Ovary (tissue), 10 donors: ENCODE measurements at places on chromosomes 6 and 20. TPM values are rescaled to one million over a fixed set of nuclear protein-coding genes. Genes with fewer than 3 reads are reported as not detected.

Gene CLIC5
- 20.2 TPM for total RNA-seq

Gene FLOT1
- total RNA-seq, result 116 TPM

Gene ELOVL4
- total RNA-seq, result 1.7 TPM

Gene CRYBG1
- 4.5 TPM for total RNA-seq

Gene NEDD9
- 21.2 TPM for total RNA-seq

Gene PSMB8
- 36.0 TPM for total RNA-seq

Gene C20orf141
- total RNA-seq, result not detected

Gene PCK1
- total RNA-seq, result 1.9 TPM

Gene DSP
- 65.7 TPM for total RNA-seq

DNA sequence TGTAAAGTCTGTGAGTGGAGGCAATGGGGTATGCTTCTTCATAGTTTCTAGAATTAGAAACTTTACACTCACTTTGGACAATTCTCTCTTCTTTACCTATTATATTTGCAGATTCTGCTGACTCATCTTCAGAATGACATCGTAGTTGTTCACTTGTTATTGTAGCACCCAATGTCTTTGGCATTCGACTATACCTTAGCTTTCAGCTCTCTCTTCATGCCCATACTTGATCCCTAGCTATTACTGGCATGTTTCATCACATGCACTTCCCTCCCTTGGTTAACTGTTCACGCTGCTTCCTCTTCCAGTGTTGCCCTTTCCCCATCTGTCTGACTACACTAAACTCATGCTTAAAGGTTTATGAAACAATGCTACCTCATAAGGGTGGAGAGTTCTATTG, 298.1 kb upstream of the TCF21 start:
- no peak for DNase-seq

GRCh38 chr20:3092611-3093379, 8.3 kb upstream of the AVP start:
- no peak for DNase-seq

GRCh38 chr20:58546416-58546711, 31.2 kb upstream of the APCDD1L start:
- DNase-seq, result no peak

GRCh38 chr6:7341989-7342742, 29.2 kb upstream of the SSR1 start:
- no peak for DNase-seq

DNA sequence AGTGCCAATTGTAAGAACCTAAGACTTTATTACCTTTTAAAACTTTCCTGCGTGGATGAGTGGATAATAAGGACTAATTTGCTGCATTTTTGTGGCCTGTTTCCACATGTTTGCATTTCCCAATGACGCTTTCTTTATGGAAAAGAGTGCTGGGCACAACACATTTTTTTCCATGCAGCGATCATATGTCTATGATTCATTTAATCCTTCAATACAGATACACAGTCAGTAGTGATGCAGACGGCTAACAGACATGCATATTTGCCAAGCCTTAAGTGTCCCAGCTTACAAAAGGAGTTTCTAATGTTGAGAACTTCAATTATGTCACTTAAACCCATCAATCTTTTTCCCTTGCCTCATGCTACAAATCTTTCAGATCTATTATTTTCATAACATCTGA, 239.8 kb upstream of the PREP start:
- DNase-seq, result no peak

DNA sequence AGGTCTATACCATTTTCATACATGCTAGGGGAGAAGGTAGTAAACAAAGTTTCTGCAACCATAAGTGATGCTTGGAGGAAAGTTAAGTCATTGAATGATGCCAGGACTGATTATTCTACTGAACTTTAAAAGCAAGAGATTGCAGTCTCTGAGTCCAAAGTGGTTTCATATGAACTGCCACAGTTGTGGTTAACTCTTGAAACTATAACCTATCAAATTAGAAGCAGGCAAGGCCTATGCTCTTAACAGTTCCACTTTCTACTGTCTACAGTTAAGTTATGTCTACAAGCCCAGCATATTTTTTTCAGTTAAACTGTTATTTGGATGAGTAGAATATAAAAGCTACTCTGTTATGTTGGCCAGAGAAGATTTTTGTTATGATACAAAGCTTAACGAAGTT, 326.5 kb upstream of the RUNX2 start:
- DNase-seq, result no peak

DNA sequence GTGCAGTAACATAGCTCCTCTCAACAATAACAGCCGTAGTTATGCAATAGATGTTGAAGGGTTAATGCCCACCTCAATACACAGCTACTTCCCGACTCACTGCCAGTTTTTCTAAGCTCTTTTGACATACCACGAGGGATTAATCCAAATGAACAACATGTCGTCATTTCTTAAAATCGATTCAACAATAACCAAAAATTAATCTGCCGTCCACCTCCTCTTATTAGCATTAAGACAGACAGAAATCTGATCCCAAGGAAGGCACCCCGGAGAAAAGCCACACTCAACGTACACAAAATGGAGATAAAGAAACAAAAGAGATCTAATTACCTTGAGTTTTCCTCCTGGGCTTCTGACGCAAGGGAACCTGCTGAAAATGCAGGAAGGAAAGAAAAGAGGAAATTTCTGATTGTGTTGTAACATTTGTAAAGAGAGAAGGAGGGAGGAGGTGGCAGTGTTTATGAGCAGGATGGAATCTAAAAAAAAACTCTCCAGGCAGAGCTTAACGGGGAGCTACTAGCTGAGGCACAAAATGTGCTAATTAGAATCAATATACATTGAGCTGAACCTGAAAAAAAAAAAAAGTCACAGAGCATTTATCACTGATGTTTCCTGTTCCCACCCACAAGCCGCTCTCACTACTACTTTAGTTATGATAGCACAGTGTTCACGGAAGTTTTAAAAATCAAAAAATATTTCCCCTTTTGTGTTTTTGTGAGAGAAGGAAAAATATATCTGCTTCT, 109.3 kb downstream of the IPCEF1 start:
- no peak for DNase-seq

DNA sequence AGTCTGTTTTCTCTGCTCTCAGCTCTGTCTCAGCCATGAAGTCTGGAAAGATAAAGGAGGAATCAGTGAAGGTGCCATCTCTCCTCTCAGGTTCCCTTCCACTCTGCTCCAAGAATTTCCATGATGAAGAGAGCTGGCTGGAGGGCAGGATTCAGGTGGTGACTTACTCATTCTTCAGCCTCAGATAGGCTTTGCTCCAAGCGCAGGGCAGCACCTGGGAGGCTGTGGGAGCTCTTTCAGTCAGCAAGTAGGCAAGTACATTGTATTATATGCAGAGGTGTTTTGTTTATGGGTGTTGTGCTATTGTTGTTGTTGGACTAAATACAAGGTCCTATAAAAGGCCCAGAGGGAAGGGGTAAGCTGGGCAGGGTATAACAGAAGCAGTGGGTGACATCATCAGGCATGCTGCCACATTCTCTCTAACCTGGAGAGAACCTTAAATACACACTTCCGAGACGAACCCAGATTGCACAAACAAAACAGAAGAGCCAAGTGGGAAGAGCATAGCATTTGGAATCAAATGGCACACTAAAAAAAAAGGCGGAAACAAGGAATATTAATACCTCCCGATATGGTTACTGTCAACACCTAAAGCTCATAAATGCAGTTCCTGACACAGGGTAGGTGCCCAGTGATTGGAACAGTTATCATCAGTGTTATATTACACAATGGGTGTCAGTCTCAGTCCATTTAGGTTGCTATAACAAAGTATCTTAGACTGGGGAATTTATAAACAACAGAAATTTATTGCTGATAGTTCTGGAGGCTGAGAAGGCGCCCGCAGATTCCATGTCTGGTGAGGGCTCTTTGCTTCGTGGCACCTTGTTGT, 14.5 kb upstream of the PSMG4 start:
- DNase-seq, result no peak

- no peak for DNase-seq
Measured at GRCh38 chr20:47156301-47157137, 200.0 kb downstream of the ZMYND8 start.

GRCh38 chr6:138037009-138037504, 70.2 kb downstream of the PERP start:
- no peak for DNase-seq

- no peak for DNase-seq
Measured at GRCh38 chr6:12823847-12824246, 107.3 kb downstream of the PHACTR1 start.

- DNase-seq, result no peak
Measured at GRCh38 chr6:152087096-152087495, 279.6 kb downstream of the ESR1 start.

DNA sequence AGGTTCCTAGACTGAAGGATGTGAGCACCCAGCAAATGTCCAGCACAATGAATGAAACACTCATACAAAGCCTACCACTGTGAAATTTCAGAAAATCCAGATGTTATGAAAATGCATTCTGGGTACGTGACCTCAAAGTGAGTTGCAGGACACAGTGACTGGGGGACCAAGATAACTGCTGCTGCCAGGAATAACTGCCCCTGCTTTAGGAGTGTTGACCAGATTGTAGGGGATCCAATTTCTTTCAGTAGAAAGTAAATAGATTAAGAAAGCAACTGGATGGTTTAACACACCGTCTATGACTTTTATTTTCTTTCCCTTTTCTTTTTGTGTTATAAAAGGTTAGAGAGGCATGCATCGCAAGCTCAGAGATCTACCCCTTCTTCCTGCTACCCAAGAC, 29.5 kb downstream of the MYLK4 start:
- no peak for DNase-seq

DNA sequence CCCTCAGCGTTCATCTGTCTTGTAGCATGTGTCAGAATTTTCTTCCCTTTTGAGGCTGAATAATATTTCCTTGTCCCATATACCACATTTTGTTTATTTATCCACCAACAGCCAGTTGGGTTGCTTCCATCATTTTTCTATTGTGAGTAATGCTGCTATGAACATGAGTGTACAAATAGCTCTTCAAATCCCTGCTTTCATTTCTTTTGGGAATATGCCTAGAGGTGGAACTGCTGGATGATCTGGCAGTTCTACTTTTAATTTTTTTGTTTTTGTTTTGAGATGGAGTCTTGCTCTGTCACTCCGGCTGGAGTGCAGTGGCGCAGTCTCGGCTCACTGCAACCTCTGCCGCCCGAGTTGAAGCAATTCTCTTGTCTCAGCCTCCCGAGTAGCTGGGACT, 64.7 kb downstream of the SASH1 start:
- no peak for DNase-seq

- no peak for DNase-seq
Measured at GRCh38 chr6:35713006-35713767, 23.6 kb upstream of the ARMC12 start.

DNA sequence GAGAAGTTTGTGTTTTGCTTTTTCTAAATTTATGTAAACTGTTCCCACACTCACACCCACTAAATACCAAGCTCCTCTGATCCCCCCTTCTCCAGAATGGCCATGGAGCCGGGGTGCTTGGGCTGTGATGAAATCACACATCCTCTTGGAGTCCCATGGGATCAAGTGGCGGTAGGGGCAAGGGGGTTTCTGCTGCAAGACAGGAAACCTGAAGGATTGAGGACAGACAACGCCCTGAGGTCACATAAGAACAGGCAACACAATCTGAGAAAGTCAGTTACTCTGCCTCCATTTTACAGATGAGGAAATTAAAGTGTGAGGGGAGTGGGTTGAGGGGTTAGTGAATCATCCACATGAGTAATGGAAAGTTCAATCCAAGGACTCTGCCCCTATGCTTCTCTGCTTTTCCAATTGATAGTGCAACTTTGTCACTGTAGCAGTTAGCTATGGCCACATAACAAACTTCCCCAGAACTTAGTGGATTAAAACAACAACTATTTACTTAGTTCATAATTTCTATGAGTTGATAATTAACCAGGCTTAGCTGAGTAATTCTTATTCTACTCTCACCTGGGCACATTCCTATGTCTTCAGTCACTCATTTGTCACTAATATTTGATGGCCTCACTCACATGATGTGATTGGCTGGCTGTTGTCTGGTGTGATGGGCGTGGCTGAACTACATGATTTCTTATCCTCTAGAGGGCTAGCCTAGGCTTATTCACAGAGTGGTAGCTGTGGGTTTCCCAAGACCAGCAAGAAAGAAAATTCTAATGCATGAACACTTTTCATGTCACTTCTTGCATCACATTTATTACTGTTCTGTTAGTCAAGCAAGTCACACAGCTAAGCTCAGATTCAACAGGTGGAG, 311.1 kb upstream of the RNF24 start:
- DNase-seq, result no peak

- no peak for DNase-seq
Measured at GRCh38 chr6:138017166-138017757, 90.0 kb downstream of the PERP start.

- no peak for DNase-seq
Measured at GRCh38 chr6:99011151-99011550, 63.4 kb upstream of the FBXL4 start.

GRCh38 chr6:108902382-108902792, 54.2 kb downstream of the ARMC2 start:
- DNase-seq, result no peak

GRCh38 chr6:111586554-111586953, 19.1 kb downstream of the TRAF3IP2 start:
- DNase-seq, result no peak

DNA sequence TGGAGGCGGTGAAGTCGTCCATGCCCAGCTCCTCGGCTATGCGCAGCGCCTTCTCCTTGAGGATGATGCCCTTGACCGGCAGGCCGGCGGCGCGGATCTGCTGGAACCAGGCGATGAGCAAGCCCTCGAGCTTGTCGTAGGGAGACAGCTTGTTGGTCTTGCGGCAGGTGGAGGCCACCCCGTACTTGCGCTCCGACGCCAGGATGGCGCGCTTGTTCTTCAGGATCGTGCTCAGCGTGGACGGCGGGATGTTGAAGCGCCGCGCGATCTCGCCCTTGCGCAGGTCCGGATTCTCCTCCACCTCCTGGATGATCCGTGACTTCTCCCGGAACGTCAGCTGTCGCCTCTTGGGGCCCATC, 435 bp downstream of the CENPB start:
- DNase-seq, result peak; percentile 48

GRCh38 chr20:58870293-58871014, 17.9 kb downstream of the GNAS start:
- DNase-seq, result peak; percentile 77

DNA sequence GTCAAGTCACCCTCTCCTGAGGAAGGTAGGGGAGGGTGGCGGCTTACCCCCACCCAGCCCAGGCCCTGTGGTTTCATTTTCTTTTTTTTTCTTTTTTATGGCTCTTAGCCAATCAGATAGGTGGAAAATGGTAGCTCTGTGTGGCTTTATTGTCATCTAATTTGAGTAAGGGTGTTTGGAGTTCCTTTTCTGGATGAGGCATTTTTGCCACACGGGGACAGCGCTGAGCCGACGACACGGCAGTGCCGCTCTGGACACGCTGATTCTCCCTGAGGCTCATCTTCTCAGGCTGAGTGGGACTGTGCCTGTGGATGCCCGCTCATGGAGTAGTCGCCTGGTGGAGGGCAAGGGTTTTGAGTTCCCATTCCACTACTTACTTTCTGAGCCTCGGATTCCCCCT, 37.6 kb upstream of the ANGPT4 start:
- DNase-seq, result no peak

DNA sequence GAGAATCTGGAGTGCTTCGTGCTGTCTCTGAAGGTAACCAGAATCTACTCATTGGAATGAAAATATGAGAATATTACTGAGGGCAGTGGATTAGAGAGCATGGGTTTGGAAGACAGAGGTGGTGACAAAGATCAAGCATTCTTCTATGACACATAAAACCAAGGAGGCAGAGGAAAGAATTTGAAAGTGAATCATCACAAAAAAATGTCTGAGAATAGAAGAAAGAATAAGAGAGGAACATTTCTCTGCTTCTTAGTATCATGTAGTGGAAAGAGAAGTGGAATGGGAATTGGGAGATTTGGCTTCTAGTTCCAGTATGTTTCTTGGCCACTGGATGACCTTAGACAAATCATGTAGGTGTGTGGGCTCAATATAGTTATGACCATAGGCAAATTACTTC, 474.0 kb downstream of the TFAP2B start:
- no peak for DNase-seq
